T-helper 2 cell (primary cell): ENCODE measurements at places on chromosomes 6 and 20.

DNA sequence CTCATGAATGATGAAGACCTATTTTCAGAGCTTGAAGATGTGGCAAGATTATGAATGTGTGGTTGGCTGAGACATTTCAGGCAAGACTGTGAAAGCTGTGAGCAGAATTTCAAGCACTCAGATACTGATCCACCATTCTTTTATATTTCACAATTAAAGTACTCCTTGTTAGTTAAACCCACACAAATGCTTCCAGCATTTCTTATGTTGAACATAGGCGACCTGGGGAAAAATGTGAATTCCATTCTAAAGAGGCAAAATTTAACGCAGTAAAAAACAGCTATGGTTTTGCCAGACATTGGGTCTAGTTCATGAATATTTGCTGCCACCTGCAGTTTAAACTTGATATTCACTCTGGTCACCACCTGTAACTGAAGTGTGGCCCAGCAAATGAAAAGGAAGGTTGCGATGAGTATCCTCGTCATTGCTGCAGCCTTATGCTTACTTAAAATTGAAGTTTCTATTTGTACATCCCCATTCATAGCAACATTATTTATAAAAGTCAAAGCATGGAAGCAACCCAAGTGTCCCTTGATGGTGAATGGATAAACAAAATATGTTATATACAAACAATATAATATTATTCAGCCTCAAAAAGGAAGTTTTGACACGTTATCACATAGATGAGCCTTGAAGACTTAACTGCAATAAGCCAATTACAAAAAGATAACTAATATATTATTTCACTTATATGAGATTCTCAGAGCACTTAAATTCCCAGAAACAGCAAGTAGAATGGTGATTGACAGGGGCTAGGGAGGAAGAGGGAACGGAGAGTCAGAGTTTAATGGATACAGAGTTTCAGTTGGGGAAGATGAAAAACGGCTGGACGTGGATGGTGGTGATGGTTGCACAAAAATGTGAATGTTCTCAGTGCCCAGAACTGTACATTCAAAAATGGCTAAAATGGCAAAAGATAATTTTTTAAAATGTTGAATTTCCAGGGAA is 32.4 kb upstream of the FAM184A start:
- peak; percentile 16 for DNase-seq

- no peak for DNase-seq
These were observed 25.8 kb upstream of the JARID2 start for GRCh38 chr6:15220062-15220461.

GRCh38 chr6:18742406-18742805 is 355.3 kb downstream of the RNF144B start:
- DNase-seq, result no peak

DNA sequence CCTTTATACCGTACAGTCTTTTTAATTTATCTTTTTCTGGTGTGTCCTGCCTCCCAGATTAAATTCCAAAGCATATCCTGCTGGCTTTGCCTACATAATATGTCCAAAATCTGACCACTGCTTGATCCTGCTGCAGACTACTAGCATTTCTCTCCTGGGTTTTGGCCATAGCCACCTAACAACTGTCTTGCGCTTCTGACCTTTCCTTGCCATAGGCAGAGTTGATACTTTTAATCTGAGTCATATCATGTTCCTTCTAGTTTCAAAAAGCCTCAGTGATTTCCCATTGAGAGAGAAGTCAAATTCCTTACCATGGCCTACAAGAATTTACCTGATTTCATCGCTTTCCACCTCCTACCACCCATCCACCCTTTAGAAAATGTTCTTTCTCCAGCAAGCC is 104.8 kb downstream of the BCKDHB start:
- no peak for DNase-seq

GRCh38 chr20:5863040-5863833 is 87.1 kb downstream of the TRMT6 start:
- DNase-seq, result no peak

GRCh38 chr20:57109571-57109953 is 156.9 kb downstream of the BMP7 start:
- no peak for DNase-seq

GRCh38 chr20:59165396-59165795 is 1.8 kb downstream of the ZNF831 start:
- no peak for DNase-seq

GRCh38 chr20:63477944-63478343 is 5.5 kb upstream of the KCNQ2 start:
- no peak for DNase-seq

- no peak for DNase-seq
These were observed 668.6 kb downstream of the UTRN start for GRCh38 chr6:144953552-144954240.

DNA sequence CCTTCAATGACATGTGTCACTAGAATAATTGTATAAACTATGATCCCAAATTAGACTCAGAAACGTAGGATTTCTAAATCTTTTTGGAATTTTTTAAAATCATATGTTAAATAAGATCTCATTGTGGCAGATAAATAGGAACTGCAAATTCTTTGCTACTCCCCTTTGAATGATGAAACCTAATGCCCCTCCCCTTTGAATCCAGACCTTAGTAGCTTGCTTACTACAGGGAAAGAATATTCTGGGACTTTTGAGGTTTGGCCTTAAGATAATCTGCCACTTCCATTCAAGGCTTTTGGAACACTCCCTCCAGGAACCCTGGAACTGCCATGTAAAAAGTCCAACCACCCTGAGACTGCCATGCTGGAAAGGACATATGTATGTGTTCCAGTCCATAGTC is 7.1 kb downstream of the TDP2 start:
- DNase-seq, result no peak

GRCh38 chr6:131460614-131461000 is 112.4 kb upstream of the ARG1 start:
- DNase-seq, result no peak

DNA sequence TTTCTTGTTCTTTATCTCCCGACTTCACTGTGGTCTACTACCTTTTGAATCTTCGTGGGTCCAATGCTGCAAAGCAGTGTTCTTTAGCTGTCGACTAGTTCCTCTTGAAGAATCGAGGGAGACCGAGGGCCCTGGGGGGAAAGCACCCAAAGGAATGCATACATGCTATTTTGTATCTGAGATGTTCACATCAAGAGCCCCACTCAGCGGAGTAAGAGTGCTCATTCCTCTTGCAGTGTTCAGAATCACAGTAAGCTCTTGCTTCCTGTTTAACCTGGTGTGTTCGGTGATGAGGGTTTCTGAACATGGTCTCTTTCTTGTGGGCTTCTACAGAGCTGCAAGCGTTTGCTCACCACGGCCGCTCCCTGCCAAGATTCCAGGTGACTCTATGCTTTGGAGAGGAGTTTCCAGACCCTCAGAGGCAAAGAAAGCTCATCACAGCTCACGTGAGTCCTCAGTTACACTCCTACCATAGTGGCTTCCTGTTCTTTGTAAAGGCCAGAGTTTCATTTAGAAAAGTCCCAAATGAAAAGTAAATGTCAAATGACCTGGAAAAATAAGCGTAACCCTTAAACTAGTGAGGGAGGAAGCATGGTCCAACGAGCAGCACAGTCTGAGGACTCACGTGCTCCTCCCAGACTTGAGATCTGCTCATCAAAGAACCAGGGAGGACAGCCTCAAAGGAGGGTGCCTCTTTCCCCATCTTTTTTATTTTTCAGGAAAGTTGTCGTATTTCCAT is 13.3 kb downstream of the IRF4 start:
- peak; percentile 76 for DNase-seq
